Stimulated activated CD8-positive, alpha-beta memory T cell treated with anti-CD3 and anti-CD28 coated beads, Interleukin-15, amount 100 ng/mL, for 48 hours (primary cell): ENCODE measurements at places on chromosomes 7 and 10.

DNA sequence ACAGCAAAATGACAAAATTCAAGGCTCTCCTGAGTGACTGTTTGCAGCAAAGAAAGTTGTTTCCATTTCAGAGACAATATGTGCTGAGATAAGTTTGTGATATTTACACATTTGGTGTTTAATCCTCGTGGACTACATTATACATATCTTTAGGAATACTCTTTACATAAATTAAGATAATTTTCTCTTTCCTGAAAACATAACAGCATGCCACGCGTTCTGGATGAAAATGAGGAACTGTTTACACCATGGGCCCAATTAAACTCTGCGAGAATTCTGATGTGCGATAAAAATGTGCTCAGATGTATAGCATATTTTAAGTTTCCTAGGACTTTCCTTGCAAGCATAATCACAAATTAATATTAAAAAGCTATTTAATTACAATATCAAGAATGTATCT is 26.4 kb downstream of the PTPRE start:
- DNase-seq: no peak

DNA sequence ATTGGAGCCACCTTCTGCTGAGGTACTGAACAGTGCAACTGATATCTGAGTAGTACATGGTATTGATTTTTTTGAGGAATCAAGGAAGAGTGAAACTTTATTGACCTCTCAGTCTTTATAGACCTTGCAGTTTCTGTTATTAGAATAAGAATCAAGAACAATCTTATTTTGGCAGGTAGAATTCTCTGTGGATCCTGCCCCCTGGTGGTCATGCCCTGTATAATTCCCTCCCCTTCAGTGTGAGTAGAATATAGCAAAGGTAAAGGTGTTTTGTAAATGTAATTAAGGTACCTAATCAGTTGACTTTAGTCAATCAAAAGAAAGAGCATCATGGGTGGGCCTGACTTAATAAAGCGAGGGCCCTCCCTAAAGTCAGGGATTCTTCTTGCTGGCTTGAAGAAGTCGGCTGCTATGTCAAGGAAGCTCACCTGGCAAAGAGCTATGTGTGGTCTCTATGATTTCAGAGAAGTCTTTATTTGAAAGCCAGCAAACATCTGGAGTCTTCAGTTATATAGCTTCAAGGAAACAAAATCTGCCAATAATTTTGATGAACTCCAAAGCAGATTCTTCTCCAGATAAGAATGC is 142.8 kb downstream of the LSM5 start:
- no peak for DNase-seq

DNA sequence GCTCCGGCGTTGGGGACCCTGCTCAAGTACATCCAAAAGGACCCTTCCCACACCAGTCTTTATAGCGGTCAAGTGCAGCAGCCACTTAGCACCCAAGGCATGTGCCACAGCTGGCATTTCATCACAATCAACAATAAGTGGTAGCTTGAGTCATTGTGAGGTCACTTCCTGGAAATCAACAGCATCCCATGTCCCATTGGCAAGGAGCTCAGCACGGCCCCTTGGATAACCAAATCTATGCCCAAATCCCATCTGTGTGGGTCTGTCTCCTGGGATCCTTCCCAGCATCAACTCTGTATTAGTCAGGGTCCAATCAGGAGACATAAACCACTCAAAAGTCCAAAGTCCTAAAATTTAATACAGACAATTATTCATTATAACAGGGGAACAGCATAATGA is 27.1 kb downstream of the MDH2 start:
- no peak for DNase-seq

GRCh38 chr10:48336978-48337599 is 30.6 kb downstream of the MAPK8 start:
- no peak for DNase-seq

DNA sequence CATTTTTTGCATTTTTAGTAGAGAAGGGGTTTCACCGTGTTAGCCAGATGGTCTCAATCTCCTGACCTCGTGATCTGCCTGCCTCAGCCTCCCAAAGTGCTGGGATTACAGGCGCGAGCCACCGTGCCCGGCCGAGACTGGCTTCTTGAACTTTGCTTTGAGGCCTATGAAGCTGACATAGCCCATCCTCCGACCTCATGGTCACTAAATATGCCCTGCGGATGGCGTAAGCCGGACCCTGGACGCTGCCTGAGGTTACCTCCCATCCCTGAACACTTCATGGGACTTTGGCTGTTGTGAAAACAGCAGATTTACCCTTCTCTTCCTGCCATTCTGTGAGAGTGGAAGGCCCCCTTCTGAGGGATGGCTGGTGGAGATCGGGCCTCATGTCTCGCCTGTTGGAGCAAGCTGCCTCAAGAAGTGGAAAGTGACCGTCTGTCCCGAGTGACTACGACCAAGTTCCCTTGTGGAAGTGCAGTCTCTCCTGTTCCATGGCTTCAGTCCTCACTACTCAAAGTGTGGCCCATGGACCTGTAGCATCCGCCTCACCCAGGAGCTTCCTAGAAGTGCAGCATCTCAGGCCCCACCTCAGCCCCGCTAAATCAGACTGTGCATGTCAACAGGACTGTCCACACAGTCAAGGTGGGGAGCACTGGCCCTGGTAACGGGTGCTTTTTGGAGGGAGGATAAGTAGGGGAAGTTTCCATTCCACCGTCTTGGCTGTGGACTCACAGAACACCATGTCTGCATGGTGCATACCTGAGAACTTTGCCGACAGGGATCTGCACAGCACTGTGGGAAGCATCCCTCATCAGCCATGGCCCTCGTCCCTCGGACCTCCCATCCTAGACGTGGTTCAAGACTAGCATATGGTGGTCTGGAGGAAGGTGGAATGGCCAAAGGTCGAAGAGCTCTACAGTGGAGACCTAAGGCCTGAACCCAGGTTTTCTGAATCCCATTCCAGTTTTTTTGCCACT is 210.5 kb upstream of the SHH start:
- no peak for DNase-seq

DNA sequence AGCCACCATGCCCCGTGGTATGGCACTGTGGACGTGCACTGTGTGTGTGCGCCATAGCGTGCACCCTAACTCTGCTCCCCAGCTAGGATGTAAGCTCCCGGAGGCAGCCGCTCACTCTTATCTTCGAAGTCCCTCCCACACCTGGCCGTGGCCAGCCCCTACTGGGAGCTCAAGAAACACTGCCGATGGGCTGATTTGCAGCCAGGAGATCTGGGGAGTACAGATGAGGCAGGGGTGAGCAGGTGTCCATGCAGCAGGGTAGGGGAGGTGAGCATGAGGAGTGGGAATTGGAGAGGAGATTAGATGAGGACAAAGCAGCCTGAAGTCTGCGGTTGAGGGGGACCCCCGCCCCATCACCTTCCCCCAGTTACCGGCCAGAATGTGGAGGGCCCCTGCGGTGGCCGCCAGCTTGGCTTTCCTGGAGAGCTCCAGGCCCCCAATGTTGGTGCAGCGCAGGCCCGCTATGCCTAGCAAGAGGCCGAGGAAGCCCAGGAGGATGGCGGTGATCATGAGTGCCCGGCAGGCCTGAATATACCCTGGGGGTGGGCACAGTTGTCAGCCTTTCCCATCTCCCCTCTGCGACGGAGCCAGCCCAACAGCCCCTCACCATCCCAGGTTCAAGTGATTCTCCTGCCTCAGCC is 3.6 kb downstream of the CLDN15 start:
- DNase-seq: no peak

- DNase-seq: no peak
These were observed 520 bp downstream of the MOSPD3 start for GRCh38 chr7:100612730-100613390.

GRCh38 chr10:115939101-115939854 is 333.7 kb downstream of the GFRA1 start:
- DNase-seq: no peak

DNA sequence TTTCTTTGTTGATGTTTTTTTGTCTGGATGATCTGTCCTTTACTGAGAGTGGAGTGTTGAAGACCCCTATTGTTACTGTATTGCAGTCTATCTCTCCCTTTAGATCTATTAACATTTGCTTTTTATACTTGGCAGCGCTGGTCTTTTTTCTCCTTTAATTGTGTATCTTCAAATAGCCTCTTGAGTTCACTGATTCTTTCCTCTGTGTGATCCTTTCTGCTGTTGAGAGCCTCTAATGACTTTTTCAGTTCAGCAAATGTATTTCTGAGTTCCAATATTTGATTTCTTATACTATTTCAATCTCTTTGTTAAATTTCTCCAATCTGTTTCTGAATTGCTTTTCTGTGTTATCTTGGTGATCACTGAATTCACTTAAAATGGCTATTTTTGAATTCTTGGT is 15.4 kb downstream of the R3HCC1L start:
- no peak for DNase-seq

GRCh38 chr10:82981137-82981723 is 1106.2 kb downstream of the NRG3 start:
- DNase-seq: no peak

DNA sequence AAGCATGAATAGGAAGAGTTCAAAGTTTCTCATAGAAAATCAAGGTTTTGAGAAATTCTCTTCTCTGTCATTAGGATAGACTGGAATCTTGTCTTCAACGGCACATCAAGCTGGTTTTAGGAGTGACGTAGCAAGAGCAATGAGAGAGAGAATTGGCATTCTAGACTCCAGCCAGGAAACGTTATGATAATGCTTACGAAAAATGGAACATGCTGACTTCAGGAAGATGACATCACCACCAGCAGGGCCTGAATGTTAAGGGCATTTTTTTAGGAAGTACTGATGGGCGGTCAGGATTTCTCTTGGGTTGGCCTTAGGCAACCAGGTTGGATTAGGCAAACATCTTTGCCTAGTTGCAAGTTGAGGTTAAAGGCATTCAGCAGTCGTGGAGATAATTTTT is 213.2 kb upstream of the CTBP2 start:
- DNase-seq: no peak

DNA sequence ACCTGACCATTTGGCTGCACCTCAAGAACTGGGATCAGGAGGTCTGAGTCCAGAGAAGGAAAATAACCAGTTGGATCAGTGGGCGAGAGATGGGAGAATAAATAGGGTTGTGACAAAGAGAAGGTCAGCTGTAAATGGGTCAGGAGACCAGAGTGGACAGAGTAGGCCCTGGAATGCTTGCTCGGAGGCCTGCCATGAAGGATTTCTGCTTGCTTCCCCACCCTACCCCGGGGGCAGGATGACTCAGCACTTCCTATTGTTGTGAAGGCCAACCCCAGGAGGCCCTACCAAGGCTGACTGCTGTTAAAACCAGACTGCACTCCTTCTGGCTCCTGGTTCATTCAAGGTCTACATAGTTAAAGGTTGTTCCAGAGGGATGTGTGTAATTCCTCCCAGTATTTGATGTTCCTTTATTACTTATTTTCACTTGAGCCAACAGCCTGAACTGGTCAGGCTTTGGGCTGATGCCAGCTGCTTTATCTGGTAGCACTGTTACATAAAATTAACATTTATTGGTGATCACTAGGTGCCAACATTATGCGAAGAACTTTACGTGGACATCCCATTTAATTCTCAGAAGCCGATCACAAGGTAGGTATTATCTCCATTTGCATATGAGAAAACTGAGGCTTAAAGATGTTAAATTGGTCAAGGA is 27.3 kb upstream of the IFRD1 start:
- no peak for DNase-seq

- DNase-seq: no peak
These were observed 123.9 kb upstream of the TCF7L2 start for GRCh38 chr10:112826018-112826697.

GRCh38 chr10:78551184-78552005 is 517.4 kb upstream of the ZMIZ1 start:
- DNase-seq: no peak

- DNase-seq: no peak
These were observed 10.6 kb downstream of the SGMS1 start for GRCh38 chr10:50613150-50613549.

- no peak for DNase-seq
These were observed 60.6 kb upstream of the NEBL start for GRCh38 chr10:20957744-20958143.

DNA sequence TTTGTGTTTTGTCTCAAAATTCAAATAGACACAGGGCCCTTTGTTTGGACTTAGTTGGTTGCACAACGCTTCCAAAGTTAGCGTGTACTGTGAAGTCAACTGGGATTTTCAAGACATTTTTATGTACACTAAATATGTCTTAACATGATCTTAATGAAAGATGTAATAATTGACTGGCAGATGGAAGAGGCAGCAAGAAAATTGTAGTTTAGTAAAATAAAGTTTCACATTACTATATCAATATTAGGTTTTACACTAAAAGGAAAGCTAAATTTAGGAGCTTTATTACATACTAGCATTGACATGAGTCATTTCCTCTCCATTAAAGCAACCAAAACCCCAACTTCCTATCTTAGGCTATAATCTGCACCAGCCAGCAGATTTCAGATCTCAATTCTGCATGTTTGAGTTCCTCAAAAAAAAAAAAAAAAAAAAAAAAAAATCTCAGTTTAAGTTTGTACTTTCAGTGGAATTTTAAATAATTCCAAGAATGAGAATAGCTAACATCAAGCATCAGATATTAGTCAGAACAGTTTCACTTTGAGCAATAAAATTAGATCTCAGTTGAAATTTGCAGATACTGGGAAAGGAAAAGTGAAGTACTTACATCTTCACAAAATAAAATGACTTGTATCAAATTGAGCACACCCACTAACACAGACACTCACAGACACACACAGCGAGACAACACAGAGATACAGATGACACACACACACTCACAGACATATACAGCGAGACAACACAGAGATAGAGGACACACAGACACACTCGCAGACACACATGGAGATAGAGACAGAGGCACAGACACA is 346.6 kb upstream of the KLF6 start:
- no peak for DNase-seq

GRCh38 chr7:21945454-21946221 is at the start of gene CDCA7L:
Gene CDCA7L (minus strand): TSS chr7:21945899. CDS start chr7:21945804, 95 bp downstream.
- DNase-seq: peak; percentile 61

DNA sequence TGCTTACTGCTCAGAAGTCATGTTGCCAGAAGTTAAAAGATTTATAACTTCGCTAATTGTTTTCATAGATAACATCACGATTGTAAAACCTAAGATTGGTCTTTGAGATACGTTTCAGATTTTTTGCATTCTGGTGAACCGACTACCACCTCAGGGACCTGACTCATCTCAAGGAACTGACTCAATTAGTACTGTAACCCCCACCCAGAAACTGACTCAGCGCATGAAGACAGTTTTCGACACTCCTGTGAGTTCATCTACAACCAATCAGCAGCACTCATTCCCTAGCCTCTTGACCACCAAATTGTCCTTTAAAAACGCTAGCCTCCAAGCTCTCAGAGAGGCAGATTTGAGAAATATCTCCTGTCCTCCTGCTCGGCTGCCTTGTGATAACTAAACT is 72.3 kb downstream of the ELMO1 start:
- DNase-seq: no peak

- DNase-seq: no peak
These were observed 68.2 kb downstream of the ALOX5 start for GRCh38 chr10:45442251-45442650.
